ENCODE measurements at places on chromosomes 7 and 10. TPM values are rescaled to one million over a fixed set of nuclear protein-coding genes. Genes with fewer than 3 reads are reported as not detected.

GRCh38 chr7:68461430-68461829 is 1136.8 kb upstream of the AUTS2 start:
- no peak for DNase-seq

DNA sequence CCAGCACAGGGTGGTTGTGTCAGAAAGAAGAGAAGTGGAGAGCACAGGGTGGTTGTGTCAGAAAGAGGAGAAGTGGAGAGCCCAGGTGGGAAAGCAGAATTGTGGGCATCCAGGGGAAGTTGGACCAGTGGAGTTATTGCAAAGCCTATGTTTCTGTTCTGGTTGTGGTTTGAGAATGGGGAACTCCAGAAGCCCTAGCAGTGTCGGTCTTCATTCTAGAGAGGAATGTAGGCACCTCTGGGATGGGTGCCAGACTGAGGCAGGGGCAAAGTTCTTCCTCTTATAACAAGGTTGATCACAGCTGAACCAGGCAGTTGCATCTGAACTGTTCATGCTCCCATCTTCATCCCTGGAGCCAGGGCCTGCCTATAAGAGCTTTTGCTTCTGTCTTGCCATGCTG is 954 bp downstream of the FSCN3 start:
- no peak for DNase-seq

- no peak for DNase-seq
Observed at GRCh38 chr7:1934756-1935155, 264.7 kb downstream of the ELFN1 start.

DNA sequence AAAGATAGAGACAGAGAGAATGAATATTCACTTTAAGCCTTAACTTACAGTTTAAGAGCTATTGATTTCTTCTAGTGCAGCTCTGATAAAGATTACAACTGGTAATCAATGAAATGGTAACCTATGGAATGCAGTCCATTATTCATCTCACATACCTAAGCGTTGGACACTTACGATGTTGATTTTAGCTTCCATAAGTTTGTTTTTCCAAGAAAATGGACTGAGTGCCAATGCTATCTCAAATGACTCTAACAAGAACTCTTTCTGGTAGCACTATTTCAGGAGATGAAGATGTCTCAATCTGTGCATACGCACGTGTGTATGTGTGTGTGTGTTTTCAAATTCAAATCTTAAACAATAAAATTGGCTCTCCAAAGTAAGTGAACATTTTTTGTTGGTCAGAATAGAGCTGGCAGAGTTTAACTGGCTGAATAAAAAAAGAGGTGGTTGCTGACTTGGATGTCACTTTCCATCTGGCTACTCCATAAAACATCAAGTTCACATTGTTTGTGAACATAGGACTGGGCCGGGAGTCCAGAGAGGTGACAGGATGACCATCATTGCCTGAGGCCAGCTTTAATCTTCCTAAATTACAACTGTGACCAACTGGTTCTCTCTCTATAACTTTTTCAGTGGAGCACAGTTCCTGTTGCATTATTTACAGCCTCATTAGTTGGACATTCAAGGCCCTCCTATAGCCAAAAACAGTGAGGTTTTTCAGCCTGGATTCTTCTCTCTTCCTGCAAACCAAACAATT is 106.9 kb upstream of the CSTF2T start:
- DNase-seq: no peak

GRCh38 chr7:149006345-149006725 is 22.0 kb downstream of the PDIA4 start:
- no peak for DNase-seq

The CAMK1D gene
- polyA plus RNA-seq: 11.8 TPM

DNA sequence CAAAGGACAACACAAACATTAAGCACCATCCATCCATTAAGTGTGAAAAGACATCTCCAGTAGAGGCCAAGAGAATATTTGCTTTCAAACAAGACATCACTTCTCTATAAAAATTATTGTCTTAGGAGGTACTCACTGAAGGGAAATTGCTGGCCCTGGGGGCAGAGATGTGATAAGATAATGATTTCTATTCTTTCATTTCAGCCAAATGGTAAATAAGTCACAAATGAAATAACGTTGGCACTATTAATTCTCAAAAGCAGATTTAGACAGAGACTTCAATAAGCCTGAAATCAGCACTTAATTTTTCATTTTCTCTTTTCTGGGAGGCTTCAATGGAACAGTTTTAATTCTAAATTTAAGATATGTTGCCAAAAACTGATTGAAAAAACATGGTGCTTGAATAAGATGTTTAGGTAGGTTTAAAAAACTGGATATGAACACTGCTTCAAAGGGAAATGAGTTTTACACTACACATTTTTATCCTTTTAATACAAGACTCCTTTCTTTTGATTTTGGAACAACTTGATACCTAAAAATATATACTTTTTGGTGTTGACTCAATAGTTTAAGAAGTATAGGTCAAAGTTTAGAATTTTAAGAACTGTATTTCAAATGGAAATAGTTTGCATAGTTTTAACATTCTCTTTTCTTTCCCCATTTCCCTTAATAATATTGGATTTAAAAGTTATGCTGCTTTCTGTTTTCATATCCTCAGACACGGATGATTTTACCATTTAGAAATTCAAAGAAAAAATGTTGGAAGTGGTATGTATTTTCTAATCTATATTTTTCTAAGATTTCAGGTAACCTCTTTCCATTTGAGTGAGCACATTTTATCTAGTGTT is 204.0 kb downstream of the AHR start:
- DNase-seq: no peak

DNA sequence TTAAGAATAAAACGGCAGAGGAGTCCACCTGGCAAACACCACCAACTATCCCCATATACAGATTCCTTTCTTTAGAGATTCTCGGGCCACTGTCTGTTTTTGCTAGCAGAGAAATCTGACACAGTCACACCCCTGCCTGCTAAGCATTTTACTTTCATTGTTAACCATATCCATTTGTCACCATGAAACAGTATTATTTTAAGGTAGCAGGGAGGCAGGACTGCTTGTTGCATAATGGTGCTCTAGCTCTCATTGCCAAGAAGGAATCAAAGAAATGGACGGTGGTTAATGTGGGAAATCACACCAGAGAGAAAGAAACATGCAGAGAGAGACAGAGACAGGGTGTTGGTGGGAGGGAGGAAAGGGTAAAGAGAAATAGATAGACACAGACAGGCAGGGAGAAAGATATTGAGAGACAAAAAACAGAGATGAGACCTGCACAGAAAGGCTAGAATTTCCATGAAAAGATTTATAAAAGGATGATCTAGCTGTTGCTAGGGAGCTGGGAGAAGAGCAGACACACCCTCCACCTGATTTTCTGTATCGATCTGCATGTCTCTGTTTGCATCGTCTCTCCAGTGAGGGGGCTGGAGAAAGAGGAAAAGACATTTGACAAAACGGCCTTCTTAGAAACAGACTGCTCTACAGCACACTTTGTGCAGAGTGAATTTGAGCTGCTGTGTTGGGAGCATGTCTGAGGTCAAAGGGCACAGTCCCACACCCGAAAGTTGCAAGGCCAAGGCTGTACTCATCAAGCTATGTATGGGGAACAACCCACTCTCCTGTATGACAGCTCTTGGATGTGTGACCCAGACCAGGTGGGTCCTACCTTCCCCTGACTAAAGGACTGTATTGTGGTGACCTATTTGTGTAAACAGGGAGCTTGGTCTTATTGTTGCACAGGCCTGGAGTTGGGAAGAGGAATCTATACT is 303.1 kb downstream of the FZD1 start:
- DNase-seq: no peak

DNA sequence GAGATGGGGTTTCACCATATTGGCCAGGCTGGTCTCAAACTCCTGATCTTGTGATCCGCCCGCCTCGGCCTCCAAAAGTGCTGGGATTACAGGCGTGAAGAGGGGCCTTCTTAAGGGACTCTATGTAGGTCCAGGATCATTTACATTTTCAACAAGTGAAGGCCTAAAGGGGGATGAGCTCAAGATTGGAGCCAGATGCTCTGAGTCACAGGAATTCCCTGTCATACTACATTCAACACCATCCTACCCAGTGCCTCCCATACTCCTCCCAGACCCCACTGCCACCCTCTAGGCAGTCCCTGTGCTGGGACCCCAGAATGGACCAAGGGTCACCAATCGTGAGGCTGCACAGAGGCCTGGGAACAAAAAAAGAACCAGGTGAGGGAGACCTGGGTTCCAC is 29.9 kb downstream of the CYTH3 start:
- no peak for DNase-seq

The UCMA gene
- polyA plus RNA-seq: not detected

DNA sequence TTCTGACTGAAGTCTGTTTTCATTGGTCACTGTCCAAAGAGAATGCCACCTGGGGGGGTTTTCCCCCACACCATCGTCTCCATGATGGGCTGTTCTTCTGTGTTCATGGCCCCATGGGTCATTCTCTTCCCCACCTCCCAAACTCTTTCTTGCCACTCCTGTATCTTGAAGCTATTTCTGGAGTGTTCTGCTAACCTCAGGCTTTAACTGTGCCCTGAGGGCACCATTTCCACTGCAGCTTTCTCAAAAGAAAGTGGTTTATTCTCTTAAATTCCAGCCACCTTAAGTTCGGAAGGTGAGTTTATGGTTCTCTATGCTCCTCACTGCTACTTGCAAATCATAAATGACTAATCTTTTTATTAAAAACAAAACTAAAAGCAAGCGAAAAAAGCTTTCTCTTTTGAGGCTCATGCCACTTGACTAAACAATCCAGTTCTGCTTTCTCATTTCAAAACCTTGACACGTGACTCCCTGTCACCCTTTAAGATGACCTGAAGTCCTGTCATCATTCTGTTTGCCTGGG is 7.4 kb upstream of the APBB1IP start:
- DNase-seq: no peak
